Subcutaneous adipose tissue (tissue), 4 donors: ENCODE measurements at places on chromosomes 2 and 18. TPM values are rescaled to one million over a fixed set of nuclear protein-coding genes. Genes with fewer than 3 reads are reported as not detected.

The SULT1C2 gene
- 0.51 TPM for total RNA-seq

The DPYSL5 gene
- total RNA-seq = not detected

The MC2R gene
- total RNA-seq = not detected

The IL36B gene
- not detected for total RNA-seq

The SCG2 gene
- not detected for total RNA-seq

The TMEM169 gene
- 0.65 TPM for total RNA-seq

The VIT gene
- total RNA-seq = 48.2 TPM
